Stimulated activated CD8-positive, alpha-beta memory T cell treated with anti-CD3 and anti-CD28 coated beads, Interleukin-2, amount 100 ng/mL, for 1 hour (primary cell): ENCODE measurements at places on chromosomes 12 and 14.

DNA sequence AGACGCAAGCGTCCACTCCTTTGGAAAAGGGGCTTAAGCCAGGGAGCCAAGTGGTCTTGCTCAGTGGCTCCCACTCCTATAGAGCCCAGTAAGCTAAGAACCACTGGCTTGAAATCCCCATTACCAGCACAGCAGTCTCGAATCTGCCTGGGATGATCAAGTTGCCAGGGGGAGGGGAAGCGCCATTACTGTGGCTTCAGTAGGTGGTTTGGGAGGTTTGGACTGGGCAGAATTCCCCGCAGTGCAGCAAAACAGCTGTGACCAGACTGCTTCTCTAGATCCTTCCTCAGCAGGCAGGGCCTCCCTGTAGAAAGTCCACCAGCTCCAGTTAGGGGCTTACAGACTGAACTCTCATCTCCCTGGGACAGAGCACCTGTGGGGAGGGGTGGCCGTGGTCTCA is 115.4 kb downstream of the TMEM117 start:
- no peak for DNase-seq

DNA sequence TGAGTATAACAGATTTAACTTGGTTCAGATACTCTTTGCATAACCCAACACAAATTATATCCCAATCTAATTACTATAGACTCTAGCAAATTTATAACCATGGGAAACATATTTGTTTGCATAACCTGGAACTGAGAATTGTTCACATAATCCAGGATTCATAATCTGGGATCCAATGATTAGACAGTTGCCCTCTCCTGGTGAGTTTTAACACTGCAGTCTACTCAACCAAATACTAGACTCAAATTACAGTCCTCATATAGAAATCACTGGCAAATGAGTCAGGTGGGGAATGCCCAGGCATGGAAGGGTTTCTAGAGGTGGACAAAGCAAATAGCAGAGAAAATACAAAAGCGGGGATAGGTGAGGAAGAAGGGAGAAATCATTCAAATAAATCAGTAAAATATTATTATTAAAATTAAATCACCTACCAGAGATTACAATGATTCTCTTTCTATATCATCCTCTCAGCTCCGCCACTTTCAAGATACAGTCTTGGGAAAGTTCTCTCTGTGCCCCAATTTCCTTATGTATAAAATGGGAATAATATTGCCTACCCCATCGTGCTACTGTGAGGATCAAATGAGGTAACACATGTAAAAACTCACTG is 9.4 kb downstream of the GCH1 start:
- DNase-seq = no peak

- DNase-seq = no peak
Measured at GRCh38 chr14:69540654-69541335, 33.9 kb downstream of the CCDC177 start.

GRCh38 chr12:123453165-123453564 is 4.8 kb upstream of the SNRNP35 start:
- DNase-seq = no peak

GRCh38 chr12:6084261-6084968 is 40.1 kb downstream of the VWF start:
- DNase-seq = no peak

DNA sequence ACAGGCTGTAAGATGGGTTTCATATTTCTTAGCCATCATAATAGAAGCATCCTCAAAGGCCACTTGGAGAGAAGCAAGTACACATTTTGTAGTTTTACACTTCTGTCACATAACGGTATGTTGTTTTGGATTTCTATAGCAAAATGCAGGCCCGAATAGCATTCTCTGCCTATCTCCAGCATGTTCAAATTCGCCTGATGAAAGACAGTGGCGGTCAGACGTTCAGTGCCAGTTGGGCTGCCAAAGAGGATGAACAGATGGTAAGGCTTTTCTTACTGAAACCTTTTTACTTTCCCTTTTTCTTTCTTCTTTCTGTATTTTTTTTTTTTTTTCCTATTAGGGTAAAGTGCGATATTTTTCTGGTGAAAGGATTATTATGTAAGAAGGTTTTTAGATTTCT is 110.5 kb downstream of the TTLL5 start:
- DNase-seq = no peak

- DNase-seq = no peak
Measured at GRCh38 chr12:91379051-91379775, 196.6 kb upstream of the DCN start.

GRCh38 chr12:116879509-116880212 is 1.6 kb downstream of the HRK start:
- DNase-seq = no peak

- DNase-seq = no peak
Measured at GRCh38 chr12:108482717-108483212, 32.3 kb upstream of the FICD start.

DNA sequence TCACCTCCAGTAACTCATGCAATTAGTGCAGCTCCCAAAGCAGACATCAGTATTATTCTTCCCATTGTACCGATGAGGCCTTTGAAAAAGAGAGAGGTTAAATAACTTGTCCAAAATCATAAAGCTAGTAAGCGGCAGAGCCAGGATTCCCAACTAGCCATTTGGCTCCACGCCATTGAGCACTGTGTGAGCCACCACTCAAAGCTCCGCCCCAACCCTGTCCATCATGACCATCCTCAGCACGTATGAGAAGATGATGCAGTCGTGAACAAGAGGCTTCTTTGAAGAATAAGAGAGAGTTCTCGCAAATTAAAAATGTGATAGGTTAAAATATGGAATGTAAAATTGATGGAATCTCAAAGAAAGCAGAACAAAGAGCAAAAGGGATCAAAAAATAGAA is 14.6 kb downstream of the CLMN start:
- DNase-seq = no peak

- peak; percentile 86 for DNase-seq
Measured at GRCh38 chr14:75985618-75986438, at the start of gene IFT43. Gene IFT43, plus strand, starts transcription at chr14:75985763. Its CDS starts 24 bp downstream, at chr14:75985787.

DNA sequence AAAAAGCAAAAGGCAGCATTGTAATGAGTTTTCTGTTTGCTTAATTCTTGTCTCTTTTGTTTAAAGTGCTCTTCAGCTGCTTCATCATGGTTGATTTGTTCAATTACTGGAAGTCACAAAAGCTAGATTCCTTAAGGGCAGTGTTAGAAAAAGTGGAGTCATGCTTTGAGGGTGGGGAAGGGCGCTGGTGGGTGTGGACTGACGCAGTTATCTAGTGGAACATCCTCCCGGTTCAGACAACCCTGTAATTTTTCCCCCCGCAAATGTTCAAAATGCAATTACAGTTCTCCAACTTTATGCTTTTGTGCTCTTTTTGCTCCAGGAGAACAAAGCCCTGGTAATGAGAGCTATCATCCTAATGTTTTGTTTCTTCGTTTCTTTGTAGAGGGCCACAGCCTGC is 2.1 kb downstream of the AKAP6 start:
- DNase-seq = no peak

- DNase-seq = no peak
Measured at GRCh38 chr12:53484686-53485575, 14.3 kb downstream of the MAP3K12 start.

GRCh38 chr12:14258575-14258940 is 106.9 kb upstream of the ATF7IP start:
- no peak for DNase-seq

DNA sequence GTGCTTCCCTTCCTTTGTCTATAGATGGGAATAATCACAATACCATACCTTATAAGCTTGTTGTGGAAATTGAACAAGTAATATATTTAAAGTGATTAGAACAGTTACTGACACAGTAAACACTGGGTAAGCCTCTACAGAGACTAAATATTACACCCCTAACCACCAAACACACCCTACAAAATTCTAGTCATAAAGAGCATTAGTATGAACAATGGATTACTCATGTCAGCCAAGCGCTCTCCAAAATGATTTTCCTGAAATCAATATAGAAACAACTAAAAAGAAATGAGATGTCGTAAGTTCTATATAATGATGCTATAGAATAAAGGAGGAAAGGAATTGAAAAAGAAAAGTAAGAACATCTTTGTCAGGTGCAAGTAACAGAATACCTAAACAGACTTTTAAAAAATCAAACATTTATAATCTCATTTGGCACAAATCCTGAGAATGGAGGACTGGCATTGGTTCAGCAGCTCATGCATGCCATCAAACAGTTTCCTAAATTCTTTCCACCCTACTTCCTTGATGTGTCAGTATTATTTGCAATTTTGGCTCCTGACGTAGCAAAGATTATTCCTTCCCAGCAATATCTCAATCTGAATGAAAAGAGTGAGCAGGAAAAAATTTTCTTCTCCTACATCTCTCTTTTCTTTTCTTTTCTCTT is 118.0 kb downstream of the SINHCAF start:
- no peak for DNase-seq

GRCh38 chr14:69427596-69427995 is 29.1 kb downstream of the SLC39A9 start:
- DNase-seq = no peak

DNA sequence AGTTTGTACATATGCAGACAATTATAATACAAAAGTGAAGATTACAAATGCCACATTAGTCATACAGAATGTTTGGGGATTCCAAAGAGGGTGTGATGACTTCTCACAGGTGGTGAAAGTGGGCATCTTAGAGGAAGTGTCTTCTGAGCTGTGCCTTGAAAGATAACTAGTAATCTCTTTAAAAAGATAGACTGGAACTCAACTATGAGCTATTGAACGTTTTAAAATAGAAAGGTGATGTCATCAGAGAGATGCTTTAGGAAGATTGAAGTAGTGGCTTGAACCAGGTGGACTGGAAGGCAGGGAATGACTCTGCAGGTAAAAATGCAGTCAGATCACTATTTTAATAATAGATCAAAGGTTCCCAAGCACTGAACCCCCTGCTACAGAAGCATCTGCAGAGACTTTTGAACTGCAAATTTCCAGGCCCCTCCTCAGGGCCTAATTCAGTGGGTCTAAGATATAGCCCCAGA is 50.3 kb downstream of the SYT1 start:
- no peak for DNase-seq

DNA sequence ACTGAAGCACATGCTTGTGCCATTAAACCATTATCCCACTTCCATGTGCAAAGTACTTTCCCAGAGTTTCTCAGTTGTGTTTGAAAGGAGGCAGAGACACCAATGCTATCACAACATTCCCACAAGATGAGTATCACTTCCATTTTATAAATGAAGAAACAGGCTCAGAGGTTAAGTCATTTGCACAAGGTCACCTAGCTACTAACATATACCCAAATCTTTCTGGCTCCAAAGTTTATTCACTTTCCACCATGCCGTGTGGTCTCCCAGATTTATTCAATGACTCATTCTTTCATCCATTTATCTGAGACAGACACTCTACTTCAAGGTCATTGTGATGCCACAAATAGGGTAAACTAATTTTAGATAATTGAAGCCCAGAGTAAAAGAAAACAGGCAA is 9.4 kb downstream of the ART4 start:
- no peak for DNase-seq

DNA sequence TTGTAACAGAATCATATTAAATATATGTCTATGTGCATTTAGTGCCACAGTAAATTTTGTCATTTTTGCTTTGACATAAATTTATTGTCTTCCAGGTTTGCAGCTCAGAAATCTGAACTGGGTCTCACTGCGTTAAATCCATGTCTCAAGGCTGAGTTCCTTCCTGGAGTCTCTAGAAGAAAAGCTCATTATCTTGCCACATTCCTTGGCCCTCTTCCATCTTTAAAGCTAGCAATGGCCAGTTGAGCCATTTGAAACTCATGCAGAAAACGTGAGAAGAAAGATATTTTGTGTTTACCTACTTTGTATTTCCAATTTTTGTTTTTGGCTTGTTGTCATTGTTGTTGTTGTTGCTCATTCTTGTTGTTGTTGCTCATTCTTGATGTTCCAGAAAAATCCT is 10.7 kb downstream of the PRH1 start:
- no peak for DNase-seq

DNA sequence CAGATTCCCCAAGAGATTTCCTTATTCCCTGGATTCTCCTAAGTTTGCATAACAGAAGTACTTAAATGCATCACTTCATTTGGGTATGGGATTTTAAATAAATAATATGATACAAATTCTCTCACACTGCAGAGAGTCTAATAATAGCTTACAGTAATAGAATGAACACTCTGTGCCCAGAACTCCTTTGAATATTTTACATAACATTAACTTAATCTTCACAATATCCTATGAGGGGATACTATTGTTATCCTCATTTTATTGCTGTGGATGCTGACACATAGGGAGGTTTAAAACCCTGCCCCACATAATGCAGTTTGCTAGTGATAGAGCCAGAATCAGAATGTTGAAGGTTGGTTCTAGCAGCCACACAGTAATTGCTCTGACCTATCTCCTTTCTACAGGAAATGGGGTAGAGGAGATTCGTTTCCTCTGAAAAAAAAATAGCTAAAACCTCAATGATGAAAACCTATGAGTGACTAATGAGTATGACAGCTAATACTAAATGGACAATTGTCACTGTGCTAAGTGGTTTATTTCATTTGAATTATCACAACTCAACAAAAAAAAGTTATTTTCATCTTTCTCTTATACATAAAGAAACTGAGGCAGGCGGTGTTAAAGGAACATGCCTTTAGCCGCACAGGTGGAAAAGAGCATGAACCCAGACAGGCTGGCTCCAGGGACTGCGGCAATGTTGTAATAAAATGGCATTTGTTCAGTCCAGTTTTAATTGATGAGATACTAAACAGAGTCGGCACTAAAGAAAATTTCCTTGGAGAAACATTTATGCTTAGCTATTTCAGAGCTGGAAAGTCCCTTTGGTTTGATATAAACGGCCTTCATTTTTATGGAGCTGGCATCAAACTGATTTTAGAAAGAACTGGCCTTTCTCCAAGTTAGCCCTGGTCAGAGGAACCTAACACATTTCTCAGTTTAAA is 880.9 kb downstream of the NRXN3 start:
- DNase-seq = no peak

- no peak for DNase-seq
Measured at GRCh38 chr14:102901633-102902032, 20.8 kb upstream of the AMN start.

DNA sequence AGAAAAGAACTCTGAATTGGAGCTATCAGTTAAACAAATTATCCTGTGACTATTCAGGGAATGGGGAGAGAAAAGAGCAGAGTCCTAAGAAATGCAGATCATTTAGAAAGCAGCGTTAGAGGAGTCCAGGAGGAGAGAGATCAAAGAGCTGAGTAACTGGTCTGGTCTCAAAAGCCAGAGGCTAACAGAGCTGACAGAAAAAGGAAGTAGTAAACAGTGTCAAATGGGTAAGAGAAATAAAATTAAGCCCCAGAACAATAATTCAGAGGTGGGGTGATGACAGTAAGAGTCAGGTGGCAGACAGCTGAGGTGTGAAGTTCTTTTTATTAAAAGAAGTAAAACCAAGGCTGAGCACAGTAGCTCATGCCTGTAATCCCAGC is 19.3 kb downstream of the GXYLT1 start:
- no peak for DNase-seq

- DNase-seq = no peak
Measured at GRCh38 chr12:96249196-96250118, 55.3 kb downstream of the ELK3 start.

GRCh38 chr14:76313852-76314251 is 62.1 kb upstream of the ESRRB start:
- no peak for DNase-seq

GRCh38 chr12:131747276-131748177 is 36.6 kb downstream of the SFSWAP start:
- DNase-seq = no peak

- no peak for DNase-seq
Measured at GRCh38 chr12:114275086-114275485, 130.9 kb downstream of the TBX5 start.

GRCh38 chr12:66852765-66853164 is 173.9 kb upstream of the GRIP1 start:
- no peak for DNase-seq
